ENCODE measurements at places on chromosomes 1 and 21. TPM values are rescaled to one million over a fixed set of nuclear protein-coding genes. Genes with fewer than 3 reads are reported as not detected.
A peak's percentile ranks its signal among the peaks of the same experiment; 100 is the strongest.

DNA sequence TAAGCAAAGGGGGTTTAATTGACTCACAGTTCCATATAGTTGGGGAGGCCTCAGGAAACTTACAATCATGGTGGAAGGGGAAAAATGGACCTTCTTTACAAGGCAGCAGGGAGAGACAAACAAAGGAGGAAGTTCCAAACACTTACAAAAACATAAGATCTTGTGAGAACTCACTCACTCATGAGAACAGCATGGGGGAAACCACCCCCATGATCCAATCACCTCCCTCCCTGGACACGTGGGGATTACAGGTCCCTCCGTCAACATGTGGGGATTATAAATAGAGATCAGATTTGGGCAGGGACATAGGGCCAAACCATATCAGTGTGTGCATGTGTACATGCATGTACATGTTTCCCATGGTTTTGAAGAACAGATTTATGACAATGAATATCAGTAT is 5.5 kb upstream of the SMG7 start:
- no peak for DNase-seq

DNA sequence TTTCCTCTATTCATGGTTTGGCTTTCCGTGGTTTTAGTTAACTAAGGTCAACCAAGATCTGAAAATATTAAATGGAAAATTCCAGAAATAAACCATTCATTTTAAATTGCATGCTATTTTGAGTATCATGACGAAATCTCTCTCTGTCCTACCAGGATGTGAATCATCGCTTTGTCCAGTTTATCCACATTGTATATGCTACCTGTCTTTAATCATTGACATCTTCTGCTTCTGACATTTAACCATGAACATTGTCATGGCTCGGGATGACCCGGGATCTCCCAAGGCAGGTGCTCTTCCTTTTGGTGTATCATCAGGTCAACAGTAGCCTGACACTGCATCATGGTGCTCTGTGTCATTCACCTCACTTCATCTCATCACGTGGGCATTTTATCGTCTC is 125.5 kb upstream of the HNRNPU start:
- DNase-seq, result no peak

The ERICH3 gene
- total RNA-seq, result not detected

The MMEL1 gene
- not detected for total RNA-seq

The INAVA gene
- total RNA-seq, result 0.05 TPM

The SPATA17 gene
- 1.2 TPM for total RNA-seq

DNA sequence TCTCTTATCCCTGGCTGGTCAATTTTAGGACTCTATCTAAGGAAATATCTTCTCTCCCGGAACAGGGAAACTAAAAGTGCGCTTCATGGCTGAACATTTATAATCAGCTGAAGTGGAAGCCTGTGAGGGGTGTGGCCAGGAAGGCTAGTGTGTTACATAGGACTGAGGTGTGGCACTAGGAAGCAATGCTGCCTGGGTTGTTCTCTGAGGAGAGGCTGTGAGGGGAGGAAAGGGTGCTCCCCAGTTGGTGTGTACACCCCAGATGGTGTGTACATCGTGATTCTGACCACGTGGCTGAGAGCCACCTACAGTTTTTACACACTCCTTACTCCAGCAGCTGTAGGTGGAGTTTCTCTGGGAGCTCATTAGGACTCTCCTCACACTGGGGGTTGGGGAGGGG is 16.3 kb downstream of the NTPCR start:
- no peak for DNase-seq

DNA sequence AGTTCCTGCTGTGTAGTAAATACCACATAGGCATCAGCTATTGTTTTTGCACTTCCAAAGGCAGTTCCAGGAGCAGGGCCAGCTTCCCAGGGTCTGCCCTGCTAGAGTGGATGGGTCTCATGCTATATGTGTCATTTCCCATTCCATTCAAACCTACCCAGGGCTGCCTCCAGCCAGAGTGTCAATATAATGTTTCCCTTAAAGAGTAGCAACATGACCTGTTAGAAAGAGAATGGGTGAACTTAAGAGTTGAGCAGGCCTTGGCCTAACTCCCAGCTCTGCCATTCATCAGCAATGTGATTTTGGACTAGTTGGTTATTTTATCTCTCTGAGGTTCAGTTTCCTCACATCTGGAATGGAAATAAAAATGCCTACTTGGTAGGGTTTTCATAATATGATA is 44.9 kb downstream of the RAB3B start:
- DNase-seq, result no peak

GRCh38 chr1:40058453-40059337 is 18.2 kb downstream of the CAP1 start:
- no peak for DNase-seq

DNA sequence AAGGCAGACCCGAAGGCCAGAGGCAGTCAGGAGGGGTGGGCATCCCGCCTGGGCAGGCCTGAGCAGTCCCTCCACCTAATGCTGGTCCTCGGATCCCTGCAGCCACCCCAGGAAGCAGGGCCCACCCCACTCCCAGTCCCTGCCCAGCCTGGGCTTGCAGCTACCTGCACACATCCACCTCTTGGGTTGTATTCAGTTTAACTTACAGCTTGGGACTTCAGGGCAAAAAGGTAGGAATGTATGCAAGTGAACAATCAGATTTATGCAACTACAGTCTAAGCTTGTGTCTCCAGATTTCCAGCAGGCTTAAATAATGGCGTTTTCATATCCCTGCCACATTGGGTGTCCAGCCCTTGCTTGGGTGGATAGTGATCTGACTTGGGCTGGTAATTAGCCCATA is 17.4 kb downstream of the LDLRAP1 start:
- no peak for DNase-seq

GRCh38 chr21:34880401-34880800 is 168.7 kb downstream of the RUNX1 start:
- DNase-seq, result no peak

The LORICRIN gene
- not detected for total RNA-seq

GRCh38 chr1:223022641-223023473 is 120.2 kb downstream of the TLR5 start:
- DNase-seq, result no peak

- DNase-seq, result no peak
Measured at GRCh38 chr1:198700016-198700392, 61.2 kb downstream of the PTPRC start.

The DMRTA2 gene
- not detected for total RNA-seq

The CGN gene
- total RNA-seq, result 0.92 TPM

DNA sequence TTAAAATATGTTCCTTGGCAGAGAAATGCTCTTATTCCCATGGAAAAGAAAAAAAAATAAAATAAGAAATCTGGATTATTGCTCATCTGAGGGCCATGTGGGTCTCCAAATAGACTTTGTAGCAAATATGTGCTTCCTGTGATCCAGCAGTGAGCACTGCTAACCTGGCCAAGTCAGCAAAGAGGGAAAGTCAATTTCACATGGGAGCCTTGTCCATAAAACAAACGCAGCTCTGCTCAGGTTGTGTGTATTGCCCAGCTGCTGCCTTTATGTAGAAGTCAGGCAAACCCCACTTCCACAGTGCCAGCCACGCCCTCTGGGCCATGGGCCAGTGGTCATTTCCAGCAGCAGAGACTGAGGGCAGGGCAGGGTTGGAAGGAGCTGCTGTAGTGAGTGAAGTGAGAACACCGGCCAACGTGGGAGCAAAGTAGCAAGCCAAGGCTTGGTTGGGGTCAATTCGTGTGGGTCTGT is 174.3 kb downstream of the LYPLAL1 start:
- peak; percentile 76 for DNase-seq

The CD53 gene
- total RNA-seq, result 13.2 TPM

The ATPAF1 gene
- total RNA-seq, result 216 TPM

The PGBD2 gene
- total RNA-seq, result 3.3 TPM

DNA sequence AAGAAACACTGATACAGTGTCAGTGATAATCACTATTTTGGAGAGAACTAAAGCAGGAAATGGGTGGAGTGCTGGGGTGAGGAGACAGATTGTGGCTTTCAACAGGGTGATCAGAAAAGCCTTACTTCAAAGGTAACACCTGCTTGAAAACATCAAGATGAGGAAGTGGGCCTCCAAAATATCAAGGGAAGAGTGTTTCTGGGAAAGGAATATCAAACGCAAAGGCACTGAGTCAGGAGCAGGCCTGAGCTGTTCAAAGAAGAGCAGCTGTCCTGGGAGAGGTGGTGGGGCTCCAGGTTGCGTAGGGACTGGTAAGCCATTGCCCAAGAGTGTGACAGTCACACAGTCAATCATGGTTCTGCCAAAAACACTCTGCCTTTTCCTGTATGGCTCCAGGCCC is 47.1 kb upstream of the ATP1A1 start:
- no peak for DNase-seq

DNA sequence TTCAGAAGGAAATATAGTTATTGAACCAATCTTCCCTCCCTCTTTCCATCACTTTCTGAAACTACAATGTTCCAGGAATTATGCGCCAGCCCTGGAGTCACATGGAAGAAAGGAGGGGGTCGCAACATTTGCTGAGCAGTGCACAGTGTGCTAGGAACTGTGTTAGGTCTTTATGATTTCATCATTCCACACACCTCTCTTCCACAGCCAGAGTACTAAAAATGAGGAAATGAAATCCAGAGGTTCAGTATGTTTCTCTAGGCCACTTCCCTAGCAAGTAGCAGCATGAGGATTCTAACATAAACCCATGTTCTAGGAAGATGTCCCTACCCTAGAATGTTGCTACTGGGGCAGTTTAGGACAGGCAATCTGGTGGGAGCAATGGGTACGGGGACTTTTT is 158.1 kb downstream of the SLC45A1 start:
- DNase-seq, result no peak

DNA sequence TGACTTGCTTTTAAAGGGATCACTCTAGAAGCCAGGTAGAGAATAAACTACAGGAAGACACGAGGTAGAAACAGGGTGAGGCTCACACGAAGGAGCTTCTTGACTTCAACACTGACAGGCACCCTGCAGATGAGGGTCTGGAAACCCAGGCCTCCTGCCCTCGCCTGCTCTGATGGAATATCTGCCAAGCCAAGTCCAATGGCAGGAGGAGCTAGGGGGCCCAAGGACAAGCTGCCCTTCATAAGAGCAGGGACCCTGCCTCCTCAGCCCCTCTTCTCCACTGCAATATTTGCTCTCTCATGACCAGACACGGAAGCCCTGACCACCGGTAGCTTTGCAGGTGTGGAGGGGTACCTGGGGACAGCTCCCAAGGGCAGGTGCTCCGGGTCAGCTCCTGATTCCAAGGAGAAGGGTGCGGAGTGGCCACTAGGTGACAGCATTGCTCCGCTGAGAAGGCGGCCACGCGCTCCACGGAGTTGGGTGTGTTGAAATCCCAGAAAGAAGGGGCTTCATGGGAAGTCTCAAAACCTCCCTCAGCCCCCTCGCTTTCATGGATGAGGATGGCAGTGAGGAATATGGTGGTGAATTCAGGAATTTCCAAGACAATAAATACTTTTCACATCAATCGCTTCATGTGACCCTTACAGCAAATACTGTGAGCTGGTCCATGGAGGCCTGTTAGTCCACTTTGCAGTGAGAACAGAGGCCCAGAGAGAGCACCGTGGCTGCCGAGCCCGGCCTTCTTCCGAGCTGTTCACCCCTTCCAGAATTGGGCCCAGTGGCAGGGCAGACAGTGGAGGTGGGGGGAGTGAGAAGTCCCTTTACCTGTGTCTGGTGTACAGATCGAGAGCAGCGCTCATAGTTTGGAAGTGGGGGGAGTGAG is 33.2 kb upstream of the PAX7 start:
- DNase-seq, result peak; percentile 71

GRCh38 chr1:213414911-213415310 is 363.9 kb downstream of the RPS6KC1 start:
- DNase-seq, result no peak

The PGBD5 gene
- total RNA-seq, result 16.1 TPM

GRCh38 chr1:50522691-50523342 is 99.6 kb upstream of the DMRTA2 start:
- no peak for DNase-seq

The PIK3CD gene
- total RNA-seq, result 3.4 TPM

DNA sequence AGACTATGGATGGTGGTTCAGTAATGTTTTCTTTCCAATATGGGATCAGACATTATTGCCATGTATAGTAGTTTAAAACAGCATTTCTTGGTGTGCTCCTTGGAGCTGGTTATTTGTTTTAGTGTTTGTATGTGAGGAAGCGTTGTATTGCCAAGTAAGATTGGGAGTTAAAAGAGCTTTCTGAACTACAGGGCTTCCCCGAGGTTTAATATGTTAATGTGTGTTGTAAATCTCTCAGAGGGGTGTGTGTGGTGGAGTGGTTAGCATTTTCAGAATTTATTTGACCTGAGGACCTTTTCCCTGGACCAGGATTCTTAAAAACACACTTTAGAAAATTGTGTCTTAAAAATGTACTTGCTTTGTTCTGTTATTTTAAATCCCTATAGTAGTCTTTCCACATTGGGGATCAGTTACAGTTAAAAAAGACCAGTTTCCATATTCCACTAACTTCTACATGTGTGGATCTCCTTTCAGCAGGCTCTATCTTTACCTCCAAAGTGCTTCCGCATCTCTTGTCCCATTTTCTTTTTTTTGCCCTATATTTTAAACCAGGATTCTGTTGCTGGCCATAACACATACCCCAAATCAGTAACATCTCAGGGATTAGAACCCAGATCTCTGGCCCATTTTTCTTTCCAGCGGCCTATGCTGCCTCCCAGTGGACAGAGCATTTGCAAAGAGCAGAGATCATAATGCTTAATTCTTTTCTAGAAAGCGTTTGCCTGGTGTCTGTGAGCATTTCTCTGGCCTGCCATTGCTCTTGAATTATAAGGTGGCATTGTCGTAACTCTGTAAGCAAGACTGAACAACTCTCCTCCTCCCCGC is 58.6 kb downstream of the PBX1 start:
- no peak for DNase-seq

DNA sequence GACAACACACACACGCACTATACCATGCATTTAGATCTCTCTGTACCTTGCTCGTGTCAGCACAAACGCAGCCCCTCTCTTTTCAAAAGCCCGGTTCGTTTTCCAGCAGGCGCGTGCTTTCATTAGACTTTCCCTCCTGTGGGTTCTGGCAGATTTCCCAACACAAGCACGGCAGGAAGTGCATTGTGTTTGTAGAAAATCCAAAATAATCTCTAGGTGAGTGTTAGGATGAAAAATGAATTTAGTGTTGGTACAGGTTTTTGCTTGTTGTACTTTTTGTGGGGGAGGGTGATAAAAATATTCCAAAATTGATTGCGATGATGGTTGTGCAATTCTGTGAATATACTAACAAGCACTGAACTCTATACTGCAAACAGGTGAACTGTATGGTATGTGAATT is 54.1 kb upstream of the POFUT2 start:
- no peak for DNase-seq

GRCh38 chr1:50271968-50272578 is 151.2 kb downstream of the DMRTA2 start:
- DNase-seq, result peak; percentile 59

GRCh38 chr1:25797939-25798338 is 2.1 kb upstream of the SELENON start:
- DNase-seq, result peak; percentile 67

The TMCO1 gene
- 47.5 TPM for total RNA-seq

The ARPC5 gene
- 36.4 TPM for total RNA-seq

All from left ventricle myocardium superior (tissue), 1 donor.